ENCODE measurements at places on chromosomes 5 and 9.

DNA sequence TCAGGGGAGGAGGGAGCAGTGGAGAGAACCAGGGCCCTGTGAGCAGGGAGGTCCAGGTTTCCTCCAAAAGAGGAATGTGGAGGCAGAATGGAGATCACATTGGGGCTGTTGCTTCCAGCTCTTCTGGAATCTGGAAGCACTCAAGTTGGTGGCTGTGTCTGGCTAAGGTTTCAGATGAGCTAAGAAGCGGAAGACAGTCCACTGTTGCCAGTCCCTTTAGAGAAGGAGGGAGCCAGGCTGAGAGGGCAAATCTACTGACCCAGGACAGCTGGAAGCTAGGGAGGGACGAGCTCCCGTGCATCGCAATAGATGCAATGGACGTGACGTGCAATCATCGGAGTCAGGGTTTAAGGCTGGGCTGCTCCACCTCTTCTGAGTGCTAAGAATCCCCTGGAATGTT, 71.2 kb downstream of the TENT4A start:
- no peak for DNase-seq

DNA sequence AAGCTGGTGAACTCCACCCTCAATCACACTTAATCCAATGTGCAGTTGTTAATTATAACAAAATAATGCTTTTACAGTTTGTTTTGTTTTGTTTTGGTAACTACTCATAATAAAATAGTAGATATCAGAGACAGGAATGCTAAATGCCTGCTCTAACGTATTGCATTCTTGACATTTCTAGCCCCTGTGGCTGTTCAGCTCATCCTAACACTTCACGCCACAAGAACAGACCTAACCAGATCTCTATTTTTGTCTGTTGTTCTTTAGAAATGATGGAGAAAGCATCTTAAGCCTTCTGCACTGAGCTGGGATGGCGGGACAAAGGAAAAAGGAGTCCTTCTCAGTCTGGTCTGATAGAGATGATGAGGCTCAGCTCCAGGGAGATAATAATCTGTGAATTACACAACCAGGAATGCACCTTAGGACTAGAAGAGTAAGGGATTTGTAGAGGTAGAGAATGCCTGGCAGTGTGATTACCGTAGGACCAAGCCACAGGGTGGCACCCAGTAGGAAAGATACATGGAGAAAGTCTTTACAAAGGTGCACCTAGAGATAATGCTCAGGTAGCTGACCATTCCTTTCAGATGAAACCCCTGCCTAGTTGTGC, 628.8 kb downstream of the PDE4D start:
- DNase-seq, result no peak

GRCh38 chr5:73902327-73903051, 276.5 kb downstream of the ARHGEF28 start:
- peak; percentile 62 for DNase-seq

- no peak for DNase-seq
These were observed 837.2 kb downstream of the EFNA5 start for GRCh38 chr5:106833517-106833916.

DNA sequence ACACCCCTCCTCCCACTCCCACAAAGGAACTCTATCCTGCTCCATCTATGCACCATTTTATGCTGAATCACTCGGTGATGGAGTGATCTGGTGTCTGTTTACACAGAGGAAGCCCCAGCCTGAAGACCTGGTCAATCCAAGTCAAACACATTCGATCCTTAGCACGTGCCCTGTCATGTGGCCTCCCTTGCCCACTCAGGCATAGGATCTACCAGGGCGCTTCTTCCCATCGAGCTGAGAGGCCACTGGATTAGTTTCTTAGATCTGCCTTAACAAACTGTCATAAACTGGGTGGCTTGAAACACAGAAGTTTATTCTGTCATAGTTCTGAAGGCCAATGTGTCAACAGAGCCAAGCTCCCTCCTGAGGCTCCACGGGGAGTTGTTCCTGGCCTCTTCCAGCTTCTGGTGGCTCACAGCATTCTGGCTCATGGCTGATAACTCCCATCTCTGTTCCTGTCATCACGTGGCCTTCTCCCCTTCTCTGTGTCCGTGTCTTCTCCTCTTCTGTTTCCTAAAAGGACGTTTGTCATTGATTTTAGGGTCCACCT, 34.2 kb downstream of the FOXI1 start:
- DNase-seq, result no peak

DNA sequence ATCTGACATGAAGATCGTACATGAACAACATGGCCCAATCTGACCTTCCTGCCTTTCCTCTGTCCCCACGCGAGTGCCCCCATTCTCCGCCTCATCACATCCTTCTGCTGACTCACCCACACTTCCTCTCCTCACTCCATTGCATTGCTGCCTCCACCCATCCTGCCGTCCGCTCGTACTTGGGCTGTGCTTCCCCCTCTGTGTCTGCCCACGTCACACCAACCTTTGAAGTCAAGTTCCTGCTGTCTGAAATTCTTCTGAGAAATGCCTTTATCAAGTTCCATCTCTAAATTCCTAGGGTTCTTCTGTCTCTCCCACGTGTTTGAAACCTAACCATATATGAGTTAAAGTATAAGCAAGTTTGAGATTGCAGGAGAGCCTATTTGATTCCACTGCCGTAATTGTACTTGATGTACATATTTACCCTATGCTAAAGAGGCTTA, 18.0 kb upstream of the STARD4 start:
- DNase-seq, result peak; percentile 90

GRCh38 chr5:109030360-109031143, 282.9 kb downstream of the FER start:
- no peak for DNase-seq

DNA sequence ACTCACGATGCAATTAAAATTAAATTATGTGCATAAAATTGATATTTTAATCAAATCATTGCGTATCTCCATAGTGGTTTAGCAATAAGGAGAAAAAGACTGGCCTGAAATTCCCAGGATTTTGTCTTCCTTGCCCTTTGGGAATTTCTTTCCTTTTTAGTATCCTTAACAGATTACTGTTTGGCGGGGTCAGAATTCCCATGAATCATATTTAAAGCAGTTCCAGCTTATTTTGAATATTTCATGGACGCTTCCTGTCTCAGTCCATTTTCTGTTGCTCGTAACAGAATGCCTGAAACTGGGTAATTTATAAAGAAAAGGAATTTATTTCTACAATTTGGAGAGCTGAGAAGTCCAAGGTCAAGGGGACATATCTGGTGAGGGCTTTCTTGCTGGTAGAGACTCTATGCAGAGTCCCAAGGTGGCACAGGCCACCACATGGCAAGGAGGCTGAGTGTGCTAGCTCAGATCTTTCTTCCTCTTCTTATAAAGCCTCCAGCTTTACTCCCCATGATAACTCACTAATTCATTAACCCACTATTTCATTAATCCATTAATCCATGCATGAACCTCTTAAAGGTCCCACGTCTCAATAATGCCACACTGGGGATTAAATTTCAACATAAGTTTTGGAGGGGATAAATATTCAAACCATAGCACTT, 37.8 kb downstream of the CDH6 start:
- no peak for DNase-seq

DNA sequence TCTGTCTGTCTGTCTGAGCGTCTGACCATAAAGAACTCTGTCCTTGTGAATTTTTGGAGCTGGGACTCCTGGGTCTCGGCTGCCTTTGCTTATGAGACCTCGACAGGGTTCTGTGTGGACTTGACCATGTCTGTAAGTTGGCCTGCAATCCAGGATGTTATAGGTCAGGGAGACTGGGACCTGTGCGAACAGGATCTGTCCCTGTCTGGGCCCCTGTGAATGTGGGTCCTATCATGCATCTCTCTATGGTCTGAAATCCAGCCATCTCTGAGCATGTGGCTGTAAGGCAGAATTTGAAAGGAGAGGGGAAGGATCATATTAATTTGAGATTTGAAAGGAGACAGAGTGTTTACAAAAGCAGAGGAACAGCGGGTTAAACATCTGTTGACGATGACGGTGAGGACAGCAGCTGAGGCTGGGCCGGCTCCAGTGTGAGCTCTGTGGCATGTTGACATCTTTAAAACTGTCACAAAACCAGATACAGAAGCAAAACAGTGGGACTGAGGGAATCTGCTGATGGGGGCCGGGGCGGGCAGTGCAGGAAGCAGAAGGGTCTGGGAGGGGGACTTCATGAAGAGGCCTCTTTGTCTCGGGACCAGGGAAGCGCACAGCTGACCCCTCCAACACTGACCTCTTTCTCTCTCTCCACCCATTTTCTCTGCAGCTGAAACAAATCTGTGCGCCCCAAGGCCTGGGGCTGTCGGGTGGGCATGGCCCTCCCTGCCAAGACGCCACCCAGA, 19.1 kb upstream of the MVB12B start:
- no peak for DNase-seq

GRCh38 chr9:15374310-15374709, 48.4 kb upstream of the SNAPC3 start:
- DNase-seq, result no peak

- no peak for DNase-seq
These were observed 23.5 kb upstream of the SUSD1 start for GRCh38 chr9:112198646-112199045.

- peak; percentile 28 for DNase-seq
These were observed 109.2 kb upstream of the SHB start for GRCh38 chr9:38178237-38178636.
